Activated T-helper 2 cell treated with anti-CD3 and anti-CD28 coated beads, Interferon-gamma antibody, Interleukin-2, Interleukin-4, amounts not matched to agents 10 μg/mL and 5 μg/mL and 100 μg/mL, durations not matched to agents 14 hours and 24 hours and 36 hours (primary cell): ENCODE measurements at places on chromosomes 12 and 14. TPM values are rescaled to one million over a fixed set of nuclear protein-coding genes. Genes with fewer than 3 reads are reported as not detected.

DNA sequence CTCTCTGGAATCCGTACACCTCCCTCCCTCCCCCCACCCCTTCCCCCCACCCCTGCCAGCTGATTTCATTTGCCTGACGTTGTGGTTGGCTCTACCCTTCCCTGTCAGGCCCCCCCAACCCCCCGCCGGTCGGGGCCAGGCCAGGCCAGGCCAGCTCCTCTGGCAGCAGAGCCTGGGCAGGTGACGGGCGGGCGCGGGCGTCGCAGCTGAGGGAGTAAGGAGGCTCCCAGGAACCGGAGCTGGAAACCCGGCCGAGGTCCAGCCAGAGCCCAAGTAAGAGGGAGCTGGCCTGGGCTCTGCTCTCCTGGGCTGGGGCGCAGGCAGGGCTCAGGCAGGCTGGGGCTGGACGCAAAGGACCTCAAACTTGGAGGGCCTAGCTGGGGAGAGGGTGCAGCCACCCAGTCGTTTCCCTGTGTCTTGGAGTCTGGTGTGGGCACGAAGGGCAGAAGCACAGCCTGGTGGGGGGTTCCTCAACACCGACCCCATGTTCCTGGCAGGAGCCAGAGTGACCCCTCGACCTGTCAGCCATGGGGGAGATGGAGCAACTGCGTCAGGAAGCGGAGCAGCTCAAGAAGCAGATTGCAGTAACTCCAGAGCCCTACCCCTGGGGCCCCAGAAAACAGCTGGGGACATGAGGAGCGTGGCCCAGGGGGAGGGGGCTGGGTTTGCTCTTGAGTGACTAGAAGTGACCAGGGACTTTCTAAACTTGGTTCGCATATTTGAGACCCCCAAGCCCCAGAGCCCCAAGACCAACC, at the start of gene GNB3:
Gene GNB3 (plus strand): TSS at position 165 of the 755 bp plus-strand sequence. CDS start 363 bp downstream, at position 528.
- no peak for DNase-seq
- H3K27me3 ChIP-seq, result no peaks in the 10 kb centered on the region
- no peaks in the 10 kb centered on the region for H3K36me3 ChIP-seq
- H3K27ac ChIP-seq, result no peak within 1 kb of the TSS

DNA sequence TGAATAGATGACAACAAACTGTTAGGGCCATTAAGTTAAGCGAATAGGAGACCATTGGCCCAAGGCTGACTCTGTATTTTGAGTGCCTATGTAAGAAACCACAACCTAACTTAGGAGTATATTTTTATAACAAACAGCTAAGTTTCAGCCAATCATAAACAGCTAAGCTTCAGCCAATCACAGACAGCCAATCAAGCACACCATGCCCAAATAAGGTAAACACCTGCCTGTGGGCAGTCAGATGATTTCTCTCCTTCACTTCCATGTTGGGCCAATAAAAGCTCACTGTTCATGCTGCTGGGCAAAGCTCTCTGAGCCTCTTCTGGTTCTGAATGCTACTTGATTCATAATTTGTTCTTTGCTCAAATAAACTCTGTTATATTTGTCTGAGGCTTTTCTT, 344.6 kb downstream of the BTG1 start:
- peaks cover 3% of the 10 kb centered on the region for H3K36me3 ChIP-seq
- peaks cover 4% of the 10 kb centered on the region for H3K4me1 ChIP-seq
- H3K27me3 ChIP-seq, result peaks cover 5% of the 10 kb centered on the region
- no peak overlapping the region for H3K4me3 ChIP-seq
- H3K27ac ChIP-seq, result no peak overlapping the region
- no peak for DNase-seq

- no peak overlapping the region for H3K4me3 ChIP-seq
- H3K27ac ChIP-seq, result no peak overlapping the region
- peaks cover 6% of the 10 kb centered on the region for H3K36me3 ChIP-seq
- peaks cover 23% of the 10 kb centered on the region for H3K4me1 ChIP-seq
- no peaks in the 10 kb centered on the region for H3K27me3 ChIP-seq
Measured at GRCh38 chr12:124495194-124495983, 72.0 kb downstream of the NCOR2 start.

DNA sequence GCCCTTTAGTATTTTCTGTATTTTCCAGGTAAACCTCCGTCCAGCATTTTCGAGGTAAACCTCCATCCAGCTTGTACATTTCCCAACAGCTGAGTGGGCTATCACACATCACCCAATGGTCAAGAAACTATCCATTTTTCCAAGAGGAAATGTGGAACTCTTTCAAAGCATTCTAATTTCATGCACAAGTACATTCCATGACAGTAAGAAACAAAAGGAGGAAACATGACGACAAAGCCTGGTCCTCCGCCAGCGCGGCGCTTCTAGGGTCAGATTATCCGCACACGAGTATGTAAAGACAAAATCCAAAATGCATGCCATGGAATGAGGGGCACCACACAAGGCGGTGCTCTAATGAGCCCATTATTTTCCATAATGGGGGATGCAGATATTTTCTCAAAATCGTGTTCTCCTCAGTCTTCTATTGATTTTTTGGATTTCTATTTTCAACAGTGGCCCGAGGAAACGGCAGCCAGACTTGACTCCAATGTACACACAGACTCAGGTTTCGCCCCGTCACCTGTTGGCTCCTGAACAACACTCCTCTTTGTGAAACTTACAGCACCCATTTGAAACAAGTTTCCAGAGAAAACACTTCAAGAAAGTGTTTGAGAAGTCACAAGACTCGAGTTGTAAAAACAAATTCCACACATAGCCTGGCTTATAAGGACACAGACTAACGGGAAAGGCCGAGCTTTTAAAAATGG, 107.4 kb downstream of the PRICKLE1 start:
- no peak overlapping the region for H3K27ac ChIP-seq
- no peak for DNase-seq
- peak overlapping the region; percentile 49 for H3K4me3 ChIP-seq
- H3K4me1 ChIP-seq, result peaks cover 12% of the 10 kb centered on the region
- H3K27me3 ChIP-seq, result peaks cover 78% of the 10 kb centered on the region

- H3K4me3 ChIP-seq, result peak overlapping the region; percentile 53
- peak; percentile 62 for DNase-seq
- H3K36me3 ChIP-seq, result no peaks in the 10 kb centered on the region
- no peaks in the 10 kb centered on the region for H3K27me3 ChIP-seq
Measured at GRCh38 chr14:98138666-98139065, 1133.3 kb downstream of the BCL11B start.

DNA sequence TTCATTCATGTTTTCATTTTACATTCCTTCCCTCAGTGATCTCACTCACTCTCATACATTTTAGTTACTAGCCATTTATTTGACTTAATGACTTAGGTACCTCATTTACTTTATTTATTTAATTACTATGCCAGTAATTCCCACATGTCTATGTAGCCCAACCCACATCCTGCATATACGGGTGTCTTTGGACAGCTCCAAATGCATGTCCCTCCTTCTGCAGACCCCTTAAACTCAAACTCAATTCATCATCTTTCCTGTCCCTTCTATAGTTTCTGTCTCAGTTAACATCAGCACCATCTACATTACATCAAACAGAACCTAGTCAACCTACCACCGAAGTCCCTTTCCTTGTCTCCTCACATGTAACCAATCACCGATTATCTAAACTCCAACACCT, 2.8 kb downstream of the CLEC1A start:
- DNase-seq, result no peak
- H3K4me1 ChIP-seq, result no peaks in the 10 kb centered on the region
- no peaks in the 10 kb centered on the region for H3K36me3 ChIP-seq

GRCh38 chr12:61523276-61523992, 736.8 kb upstream of the USP15 start:
- no peak overlapping the region for H3K4me3 ChIP-seq
- no peaks in the 10 kb centered on the region for H3K36me3 ChIP-seq
- H3K27ac ChIP-seq, result no peak overlapping the region
- H3K4me1 ChIP-seq, result no peaks in the 10 kb centered on the region
- no peak for DNase-seq

DNA sequence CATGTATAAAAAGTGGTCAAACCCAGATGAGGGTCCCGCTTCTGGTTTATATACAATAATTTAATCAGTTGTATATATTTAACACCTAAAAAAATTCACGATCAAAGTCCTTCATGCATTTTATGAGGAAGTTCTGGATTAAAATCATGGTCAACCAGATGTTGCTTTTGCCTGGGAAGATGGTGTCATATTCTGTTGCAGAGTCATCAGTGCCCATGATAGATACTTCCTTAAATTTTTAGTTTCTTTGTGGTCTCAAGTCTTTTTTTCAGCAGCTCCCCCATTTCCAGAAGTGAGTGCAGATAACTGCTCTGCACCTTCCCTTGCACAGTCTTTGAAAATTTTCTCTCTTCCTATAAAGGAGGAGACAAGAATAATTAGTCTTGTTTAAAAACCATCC, 16.1 kb downstream of the ERP29 start:
- H3K27ac ChIP-seq, result no peak overlapping the region
- no peak for DNase-seq
- H3K4me1 ChIP-seq, result peaks cover 11% of the 10 kb centered on the region
- peaks cover 57% of the 10 kb centered on the region for H3K36me3 ChIP-seq
- H3K4me3 ChIP-seq, result no peak overlapping the region

GRCh38 chr14:24332268-24332993, 2.4 kb downstream of the ADCY4 start:
- H3K27me3 ChIP-seq, result peaks cover 27% of the 10 kb centered on the region
- peak overlapping the region; percentile 66 for H3K4me3 ChIP-seq
- H3K36me3 ChIP-seq, result peaks cover 24% of the 10 kb centered on the region
- peak overlapping the region; percentile 3 for H3K27ac ChIP-seq
- DNase-seq, result peak; percentile 82

- DNase-seq, result no peak
- H3K4me3 ChIP-seq, result no peak overlapping the region
- H3K4me1 ChIP-seq, result no peaks in the 10 kb centered on the region
- no peaks in the 10 kb centered on the region for H3K27me3 ChIP-seq
Measured at GRCh38 chr14:85010186-85010585, 519.8 kb upstream of the FLRT2 start.

- H3K36me3 ChIP-seq, result no peaks in the 10 kb centered on the region
- DNase-seq, result peak; percentile 53
- H3K27me3 ChIP-seq, result peaks cover 19% of the 10 kb centered on the region
- no peak overlapping the region for H3K27ac ChIP-seq
Measured at GRCh38 chr12:47767216-47767724, 5.8 kb upstream of the SLC48A1 start.

ZFYVE21 gene
- total RNA-seq, result 24.6 and 27.5 TPM in 2 replicates

MYL2 gene
- total RNA-seq, result not detected in 2 replicates

SLC17A8 gene
- total RNA-seq, result not detected in 2 replicates

FOXG1 gene
- not detected in 2 replicates for total RNA-seq

UBE3B gene
- 30.6 and 31.2 TPM in 2 replicates for total RNA-seq

HOTAIR gene
- total RNA-seq, result not detected in 2 replicates

NRIP2 gene
- not detected in 2 replicates for total RNA-seq

PDE3A gene
- total RNA-seq, result 0.07 and 0.14 TPM in 2 replicates
